NCI-H1092 treated with DMSO at 0.1 percent for 48 hours (cell line): ENCODE measurements at places on chromosomes 1 and 21.

DNA sequence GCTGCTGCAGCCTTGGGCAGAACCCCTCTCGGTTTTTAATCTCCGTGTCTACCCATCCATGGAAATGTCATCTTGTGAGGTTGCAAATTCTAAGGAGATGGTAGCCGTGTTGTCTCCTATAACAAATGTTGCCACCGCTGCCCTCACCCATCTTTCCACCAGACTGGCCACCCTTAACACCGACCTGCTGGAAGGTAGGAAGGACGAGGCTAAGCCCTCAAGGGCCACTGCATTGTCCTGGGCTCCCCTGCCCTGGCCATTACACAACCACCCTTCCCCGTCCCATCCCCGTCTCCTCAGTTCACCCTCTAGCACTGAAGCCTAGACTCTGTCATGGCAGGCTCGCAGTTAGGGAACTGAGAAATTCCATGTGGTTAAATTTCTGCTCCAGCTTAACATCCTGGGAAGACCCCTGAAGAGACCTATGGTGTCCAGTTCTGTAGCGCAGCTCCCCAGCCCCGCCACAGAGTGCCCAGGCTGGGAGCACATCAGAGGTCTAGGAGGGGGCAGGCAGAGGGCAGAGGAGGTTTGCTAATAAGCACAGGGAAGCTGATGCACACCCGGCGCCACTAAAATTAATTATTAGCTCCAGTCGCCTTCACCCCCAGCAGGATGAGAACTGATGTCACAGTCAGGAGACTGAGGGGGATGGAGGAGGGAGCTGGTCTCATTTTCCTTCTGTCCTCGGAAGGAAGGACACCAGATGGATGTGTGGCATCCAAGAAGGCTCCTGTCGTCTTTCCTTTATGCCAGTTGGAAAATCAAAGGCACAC, 38.3 kb downstream of the STUM start:
- DNase-seq: no peak

GRCh38 chr1:175128523-175128922, 60.9 kb downstream of the TNN start:
- DNase-seq: no peak

DNA sequence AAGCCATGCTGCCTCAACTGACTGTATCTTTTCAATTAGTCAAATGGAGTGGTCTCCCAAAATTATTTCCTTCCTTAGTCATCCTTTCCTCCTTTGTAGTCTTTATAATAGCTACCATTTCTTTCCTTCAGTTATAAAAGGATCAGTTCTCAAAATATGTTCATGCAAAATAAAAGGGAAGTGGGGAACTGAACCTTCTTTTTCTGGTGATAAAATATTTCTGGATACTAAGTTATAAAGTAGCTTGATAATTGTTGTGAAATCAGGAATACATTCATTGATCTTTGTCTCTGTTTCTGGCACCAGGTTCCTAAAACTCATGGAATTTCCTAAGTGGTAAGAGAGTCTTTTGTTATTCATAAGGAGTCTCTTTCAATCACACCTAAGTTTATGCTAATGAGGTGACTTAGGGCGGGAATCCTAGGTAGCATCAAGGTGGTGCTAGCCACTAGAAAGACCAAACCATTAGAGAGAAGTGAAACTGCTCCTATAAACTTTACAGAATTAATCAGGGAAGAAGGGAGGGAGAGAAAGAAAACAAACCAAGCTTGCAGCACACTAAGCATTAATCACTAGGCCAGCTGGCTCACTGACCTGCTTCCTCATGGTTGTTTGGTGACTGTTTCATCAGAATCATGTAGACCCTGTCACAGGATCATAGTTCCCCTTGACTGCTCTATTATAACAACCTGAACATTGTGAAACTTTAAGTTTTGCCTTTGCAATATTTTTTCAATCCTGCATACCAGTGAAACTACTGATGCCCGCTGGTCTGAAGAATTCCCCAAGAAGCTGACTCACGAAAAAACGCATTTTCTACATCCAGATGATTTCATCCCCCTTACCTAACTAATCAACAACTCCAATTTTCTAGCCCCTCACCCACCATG, 161.6 kb upstream of the PTBP2 start:
- DNase-seq: no peak

DNA sequence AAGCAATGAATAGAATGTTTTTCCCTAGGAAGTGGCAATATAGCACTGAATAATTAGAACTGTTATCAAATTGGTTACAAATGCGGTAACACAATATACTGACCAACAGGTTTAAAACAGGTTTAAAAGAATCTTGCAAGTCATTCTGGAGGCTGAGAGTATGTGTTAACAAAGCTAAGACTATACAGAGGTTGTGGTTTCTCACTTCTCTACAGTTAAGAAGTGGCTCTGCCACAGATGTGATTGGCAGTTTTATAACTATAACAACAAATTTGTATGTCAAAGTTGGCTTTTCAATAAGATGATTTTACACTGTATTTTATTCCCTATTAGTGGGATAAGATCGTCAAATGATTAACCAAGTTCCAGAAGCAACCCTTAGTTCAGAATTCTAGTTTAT, 7.1 kb downstream of the ANGEL2 start:
- DNase-seq: no peak

- DNase-seq: no peak
Observed at GRCh38 chr1:87224201-87224600, 104.5 kb upstream of the LMO4 start.

DNA sequence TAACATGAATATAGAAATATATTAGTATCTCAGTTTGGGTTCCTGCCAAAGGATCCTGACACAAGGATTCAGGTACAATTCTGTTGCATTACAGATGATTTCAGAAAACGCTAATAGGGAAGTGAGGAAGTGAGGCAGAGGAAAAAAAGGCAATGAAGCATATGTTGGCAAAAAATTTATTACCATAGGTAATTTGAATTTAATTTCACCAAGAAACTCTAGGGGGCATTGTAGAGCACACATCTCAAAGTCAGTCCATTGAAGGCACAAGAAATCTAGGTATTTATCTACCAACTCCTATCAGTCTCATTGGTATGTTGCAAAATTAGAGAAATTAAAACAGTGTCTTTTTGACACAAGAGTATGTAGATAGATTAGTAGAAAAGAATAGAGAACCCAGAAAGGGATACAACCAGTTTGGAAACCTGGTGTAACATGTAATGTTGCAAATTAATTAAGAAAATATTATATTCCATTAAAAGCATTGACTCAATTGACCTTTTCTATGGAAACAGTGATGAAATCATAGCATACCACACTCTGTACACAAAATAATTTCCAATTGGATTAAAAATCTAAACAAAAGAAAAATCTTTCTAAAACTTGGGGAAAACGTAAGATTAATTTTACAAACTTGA, 104.9 kb upstream of the SNX7 start:
- peak; percentile 2 for DNase-seq

- peak; percentile 49 for DNase-seq
Observed at GRCh38 chr1:18108299-18109057, 880 bp downstream of the IGSF21 start.

DNA sequence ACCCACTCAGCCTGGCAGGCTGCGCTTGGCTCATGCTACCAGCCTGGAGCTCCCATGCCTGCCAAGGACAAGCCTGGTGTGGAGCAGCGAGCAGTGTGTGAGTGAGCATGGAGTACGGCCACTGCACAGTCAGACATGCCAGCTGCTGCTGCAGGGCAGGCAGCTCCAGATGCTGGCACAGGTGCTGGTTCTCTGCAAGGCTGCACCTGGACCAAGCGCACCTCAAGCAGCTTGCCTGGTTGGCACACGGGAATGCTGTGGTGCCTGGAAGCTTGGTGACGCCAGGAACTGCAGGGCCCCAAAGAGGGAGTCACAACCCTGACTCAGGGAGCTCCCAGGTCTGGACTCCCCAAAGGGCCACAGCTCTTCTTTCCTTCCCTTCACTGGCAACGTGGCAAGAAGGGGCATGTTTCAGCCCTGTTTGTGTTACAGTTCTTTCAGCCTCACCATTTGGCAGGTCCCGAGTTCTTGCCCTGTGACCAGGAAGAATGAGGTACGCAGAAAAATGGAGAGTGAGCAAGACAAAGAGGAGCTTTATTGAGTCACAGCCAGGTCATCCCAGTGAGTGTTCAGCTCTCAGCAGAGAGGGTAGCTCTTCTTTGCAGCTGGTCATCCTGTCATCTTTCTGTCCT, 26.1 kb downstream of the ACOT7 start:
- DNase-seq: no peak

- DNase-seq: no peak
Observed at GRCh38 chr1:41152622-41153044, 89.5 kb downstream of the SCMH1 start.

DNA sequence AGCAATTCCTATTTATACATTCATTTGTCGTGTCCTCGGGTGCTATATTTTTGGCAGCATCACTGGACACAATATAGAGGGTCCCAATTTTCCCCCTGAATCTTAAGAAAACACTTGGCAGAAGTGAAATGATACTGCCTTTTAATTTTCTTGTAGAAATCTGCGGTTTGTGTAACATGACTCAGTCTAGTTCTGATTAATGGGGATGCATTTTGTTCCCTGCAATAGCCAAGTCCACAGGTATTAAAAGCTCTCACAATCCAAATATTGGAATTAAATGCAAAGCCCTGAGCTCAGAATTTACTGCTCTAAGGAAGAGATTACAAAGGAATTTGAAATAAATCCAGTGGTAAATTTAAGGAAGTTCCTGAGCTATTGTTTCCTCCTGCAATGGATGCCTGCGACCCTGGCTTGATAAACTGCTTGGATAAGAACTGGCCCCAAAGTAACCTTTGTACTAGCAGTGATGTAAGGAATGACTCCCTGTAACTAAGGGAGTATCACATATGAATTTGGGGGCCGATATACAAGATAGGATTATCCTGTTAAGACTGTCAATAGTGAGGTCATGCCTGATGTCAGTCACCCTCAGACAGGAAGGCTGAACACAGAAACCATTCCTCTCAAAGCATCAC, 349.7 kb upstream of the C1orf87 start:
- no peak for DNase-seq

- no peak for DNase-seq
Observed at GRCh38 chr1:245673881-245674414, 519.2 kb downstream of the KIF26B start.

GRCh38 chr1:26978901-26979300, 14.6 kb upstream of the TRNP1 start:
- no peak for DNase-seq

DNA sequence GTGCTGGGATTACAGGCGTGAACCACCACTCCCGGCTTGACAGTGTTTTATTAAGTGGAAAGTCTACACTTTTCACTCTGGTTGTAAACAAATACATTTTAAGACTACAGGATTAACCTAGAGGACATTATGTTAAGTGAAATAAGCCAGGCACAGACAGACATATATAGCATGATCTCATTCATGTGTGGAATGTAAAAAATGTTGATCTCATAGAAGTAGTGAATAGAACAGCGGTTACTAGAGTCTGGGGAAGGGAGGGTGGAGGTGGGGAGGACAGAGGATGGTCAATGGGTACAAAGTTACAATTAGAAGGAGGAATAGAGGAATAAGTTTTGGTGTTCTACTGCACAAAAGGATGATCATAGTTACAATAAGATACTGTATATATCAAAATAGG, 16.9 kb downstream of the CTH start:
- DNase-seq: no peak

- no peak for DNase-seq
Observed at GRCh38 chr1:157193219-157193618, 55.0 kb upstream of the ETV3 start.

GRCh38 chr1:951364-951763, 7.7 kb downstream of the NOC2L start:
- DNase-seq: no peak

DNA sequence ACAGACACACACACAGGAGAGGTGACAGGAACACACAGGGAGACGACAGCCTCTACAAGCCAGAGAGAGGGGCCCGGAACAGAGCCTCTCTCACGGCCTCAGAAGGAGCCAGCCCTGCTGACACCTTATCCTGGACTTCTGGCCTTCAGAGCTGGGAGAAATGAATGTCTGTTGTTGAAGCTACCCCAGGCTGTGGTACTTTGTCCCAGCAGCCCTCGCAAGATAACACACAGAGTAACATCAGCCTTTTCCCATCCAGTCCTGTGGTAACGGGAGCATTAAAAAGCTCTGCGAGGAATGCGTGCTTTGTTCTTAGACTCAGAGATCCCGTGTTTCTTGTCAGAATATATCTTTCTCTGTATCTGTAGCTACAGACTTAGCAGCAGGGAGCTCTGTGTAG, 131.2 kb downstream of the SIM2 start:
- DNase-seq: no peak

DNA sequence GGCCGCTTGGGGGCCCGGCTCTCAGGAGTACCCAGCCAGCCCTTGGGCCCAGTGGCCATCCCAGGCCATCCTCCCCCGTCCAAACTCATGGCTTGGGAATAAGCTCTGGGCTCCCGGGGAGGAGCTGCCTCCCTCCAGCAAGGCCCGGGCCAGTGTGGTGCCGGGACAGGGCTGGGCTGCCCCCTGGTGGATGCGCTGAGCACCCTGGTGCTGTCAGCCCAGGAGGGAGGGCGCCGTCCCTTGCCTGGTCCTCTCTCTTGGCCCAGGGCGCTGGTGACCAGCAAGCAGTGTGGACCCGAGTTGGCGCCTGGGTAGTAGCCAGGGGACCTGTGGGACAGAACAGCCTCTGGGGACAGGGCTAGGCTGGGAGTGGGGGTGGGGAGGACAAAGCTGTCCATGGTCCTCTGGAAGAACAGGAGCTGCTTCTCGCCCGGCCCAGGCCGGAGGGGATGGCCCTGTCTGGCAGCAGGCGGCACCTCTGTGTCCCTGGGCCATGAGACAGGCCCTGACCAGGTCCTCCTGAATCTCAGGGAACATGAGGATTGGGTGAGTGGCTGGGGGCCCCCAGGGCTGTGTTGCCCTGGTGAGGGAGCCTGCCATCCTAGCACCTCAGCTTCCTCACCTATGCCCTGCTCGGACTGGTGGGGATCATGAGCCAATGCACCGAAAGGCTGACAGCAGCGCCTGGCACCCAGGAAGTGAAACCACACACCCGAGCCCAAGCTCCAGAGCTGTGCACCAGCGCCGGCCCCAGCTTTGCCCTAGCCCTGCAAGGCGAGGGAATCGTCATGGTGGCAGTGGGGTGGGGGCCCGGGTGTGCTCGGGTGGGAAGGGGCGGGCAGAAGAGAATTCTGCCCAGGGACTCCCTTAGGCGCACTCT, 9.4 kb downstream of the MORN1 start:
- DNase-seq: no peak

DNA sequence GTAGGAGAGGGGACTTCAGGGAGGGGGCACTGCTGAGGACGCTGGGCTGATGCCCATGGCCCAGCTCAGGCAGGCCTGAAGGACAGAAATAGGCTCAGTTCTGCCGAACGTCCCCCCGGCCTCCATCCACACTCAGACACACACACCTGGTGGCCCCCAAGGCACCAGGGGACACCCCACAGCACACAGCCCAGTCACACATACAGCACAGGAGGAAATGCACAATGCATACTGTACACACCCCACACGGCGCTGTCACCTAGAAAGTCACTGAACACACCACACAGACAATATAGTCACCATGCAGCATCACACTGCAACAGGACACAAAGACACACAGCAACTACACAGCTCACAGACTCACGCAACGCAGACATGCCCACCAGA, 562 bp downstream of the SYTL1 start:
- DNase-seq: no peak
